Mesothelial cell of epicardium (in vitro differentiated cells): ENCODE measurements at places on chromosomes 7 and 10.

GRCh38 chr10:111435871-111436270 is 359.0 kb downstream of the ADRA2A start:
- no peak for DNase-seq

GRCh38 chr10:128900456-128900855 is 566.6 kb upstream of the MGMT start:
- no peak for DNase-seq

DNA sequence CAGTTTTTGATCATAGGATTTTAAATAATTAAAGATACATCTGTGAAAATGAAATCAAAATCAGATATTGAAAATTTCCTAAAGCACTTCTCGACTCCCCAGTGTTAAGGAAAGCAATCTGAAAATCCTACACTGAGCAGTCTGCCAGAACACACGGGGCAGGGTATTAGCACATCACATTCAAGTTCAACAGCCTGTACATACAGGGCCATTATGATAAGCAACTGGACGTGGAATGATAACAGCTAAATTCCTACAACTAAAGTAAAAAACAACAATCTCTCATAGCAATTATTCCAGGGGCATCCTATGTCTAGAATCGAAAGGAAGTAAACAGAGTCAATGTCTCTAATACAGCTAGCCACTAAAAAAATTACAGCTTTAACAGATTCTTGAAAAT is 31.7 kb downstream of the TRDMT1 start:
- no peak for DNase-seq

DNA sequence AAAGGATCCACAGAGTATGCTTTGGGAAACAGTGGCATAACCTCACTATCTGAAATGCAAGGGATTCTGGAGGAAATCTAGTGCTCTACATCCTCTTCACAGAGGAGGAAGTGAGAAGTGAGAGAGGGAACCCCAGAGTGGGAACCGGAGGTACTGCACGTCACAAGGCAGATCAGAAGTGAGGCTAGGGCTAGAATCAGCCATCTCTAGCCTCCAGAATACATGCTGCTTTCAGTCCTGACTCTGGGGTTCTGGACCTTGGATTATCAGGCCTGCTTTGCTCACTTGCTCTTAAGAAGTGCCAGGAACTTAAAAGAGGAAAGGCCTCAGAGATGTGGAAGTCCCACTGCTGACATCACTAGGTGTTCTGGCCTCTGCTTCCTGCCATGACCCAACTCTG is 25.7 kb downstream of the ZNF503 start:
- no peak for DNase-seq

DNA sequence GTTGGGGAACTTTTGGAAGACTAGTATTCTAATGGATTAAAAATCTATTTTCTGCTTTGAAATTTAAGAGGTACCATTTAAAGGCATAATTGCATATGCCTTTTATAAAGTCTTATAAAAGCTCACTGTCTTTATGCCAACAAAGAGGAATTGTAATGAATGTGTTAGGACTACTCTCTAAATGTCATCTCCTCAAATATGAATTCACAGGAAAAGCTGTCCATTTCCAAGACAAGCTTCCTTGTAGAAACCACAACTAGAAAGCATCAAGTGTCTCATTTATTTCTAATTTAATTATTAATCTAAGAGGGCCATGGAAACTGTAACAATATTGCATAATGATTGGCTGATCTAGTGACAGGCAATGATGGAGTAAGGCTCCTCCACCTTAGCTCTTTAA is 130.2 kb downstream of the COL28A1 start:
- no peak for DNase-seq

GRCh38 chr10:100661520-100661919 is 83.9 kb upstream of the PAX2 start:
- no peak for DNase-seq

- no peak for DNase-seq
Observed at GRCh38 chr10:125023862-125024496, 82.1 kb downstream of the ZRANB1 start.

GRCh38 chr10:120156614-120157274 is 264.2 kb downstream of the SEC23IP start:
- DNase-seq: no peak

DNA sequence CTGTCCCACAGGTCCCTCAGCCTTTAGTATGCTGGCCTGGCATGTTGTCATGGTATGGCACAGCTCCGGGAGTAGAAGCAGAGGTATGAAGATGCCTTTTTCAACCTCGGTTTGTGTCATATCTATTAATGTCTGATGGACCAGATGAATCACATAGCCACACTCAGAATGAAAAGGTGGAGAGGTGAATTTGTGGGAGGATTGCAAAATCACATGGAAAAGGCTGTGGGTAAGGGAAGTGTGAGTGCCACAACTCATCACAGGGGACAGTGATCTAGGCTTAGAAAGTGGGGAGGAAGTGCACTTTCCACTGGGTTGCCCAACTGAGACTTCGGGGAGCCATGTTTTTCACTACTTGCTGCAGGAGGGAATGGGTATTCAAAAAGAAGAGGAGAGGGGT is 190.7 kb downstream of the WDR11 start:
- no peak for DNase-seq

- DNase-seq: no peak
Observed at GRCh38 chr10:5566614-5567013, 41.9 kb downstream of the CALML3 start.

DNA sequence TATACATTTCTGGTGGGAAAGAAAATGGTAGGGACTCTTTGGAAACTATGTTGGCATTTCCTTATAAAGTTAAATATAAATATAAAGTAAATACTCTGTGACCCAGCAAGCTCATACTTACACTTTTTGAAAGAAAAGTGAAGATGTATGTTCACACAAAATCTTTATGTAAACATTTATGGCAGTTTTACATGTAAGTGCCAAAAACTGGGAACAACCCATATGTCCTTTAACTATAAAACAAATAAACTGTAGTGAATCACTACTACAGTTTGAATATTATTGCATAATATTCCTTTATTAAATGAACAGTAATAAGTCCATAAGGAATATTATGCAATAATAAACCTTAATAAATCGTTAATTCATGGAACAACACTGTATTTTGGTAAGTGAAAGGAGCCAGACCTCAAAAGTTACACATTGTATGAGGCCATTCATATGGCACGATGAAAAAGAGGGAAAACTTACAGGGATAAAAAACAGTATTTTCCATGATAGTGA is 1660.3 kb upstream of the LRRTM3 start:
- DNase-seq: no peak

DNA sequence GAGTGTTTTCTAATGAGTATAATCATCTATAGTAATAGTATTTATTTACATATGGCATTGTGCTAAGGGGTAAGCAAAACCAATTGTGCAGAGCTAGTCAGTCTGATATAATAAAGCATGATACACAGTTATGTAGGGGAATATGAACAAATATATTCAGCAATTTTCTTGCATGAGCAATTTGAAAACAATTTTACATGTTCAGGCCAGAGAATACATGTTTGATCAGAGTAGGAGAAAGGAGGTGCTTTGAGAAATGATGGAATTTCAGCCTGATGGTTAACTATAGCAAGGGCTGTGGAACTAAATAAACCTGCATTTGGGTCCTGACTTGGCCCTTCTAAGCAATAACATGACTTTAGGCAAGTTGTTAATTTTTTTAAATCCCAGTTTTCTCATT is 214.5 kb downstream of the TWIST1 start:
- no peak for DNase-seq
